ENCODE measurements at places on chromosomes 6 and 20.

- no peak for DNase-seq
These were observed 30.6 kb downstream of the MOCS1 start for GRCh38 chr6:39903656-39904055.

DNA sequence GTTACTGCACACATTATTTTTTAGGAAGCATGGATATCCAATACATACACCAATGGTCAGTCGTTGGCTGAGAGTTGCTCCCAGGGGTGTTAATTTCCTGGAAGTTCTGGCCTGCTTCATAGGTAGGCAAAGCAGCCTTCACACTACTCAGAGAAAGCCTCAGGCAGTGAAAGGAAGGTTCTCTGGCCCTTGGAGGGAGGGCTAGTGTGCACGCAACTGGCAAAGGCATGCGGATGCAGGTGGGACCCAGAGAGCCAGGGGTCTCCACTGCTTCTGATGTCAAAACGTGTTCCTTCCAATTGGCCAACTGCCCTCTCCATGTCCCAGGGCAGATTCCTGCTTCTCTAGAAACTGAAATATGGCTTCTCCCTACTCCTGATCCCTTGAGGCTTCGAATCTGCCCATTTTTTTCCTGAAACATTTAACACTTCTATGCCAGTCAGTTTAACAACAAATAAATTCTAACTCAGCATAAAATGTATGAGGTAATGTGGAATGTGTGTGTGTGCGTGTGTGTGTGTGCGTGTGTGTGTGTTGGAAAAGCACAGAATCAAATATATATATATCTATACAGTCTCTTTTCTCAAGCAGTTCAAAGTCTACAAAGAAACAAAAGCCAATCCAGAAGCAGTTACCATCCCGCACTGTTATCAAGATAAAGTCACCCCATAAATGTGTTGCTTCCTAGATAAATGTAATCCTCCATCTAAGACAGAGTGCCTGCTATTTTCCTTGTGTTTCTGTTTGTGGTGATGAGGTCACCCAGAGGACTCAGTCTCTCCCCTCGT is 94.0 kb upstream of the HIVEP1 start:
- DNase-seq: peak; percentile 82

DNA sequence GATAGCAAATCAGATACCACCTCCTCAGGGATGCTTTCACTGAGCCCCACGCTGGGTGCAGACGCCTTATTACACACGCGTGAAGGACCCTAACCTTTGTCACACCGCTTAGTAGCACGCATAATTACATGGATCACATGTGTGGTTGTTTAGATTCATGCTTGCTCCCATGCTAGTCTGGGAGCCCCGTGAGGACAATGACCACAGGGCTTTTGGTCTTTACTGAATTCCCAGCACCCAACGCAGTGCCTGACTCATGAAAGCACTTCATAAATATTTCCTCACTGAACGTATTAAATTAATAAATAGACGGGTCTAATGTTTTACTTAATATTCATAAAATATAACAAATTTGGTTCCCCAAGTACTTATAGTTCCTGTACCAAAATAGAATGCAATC is 132.5 kb downstream of the ALDH8A1 start:
- DNase-seq: no peak

DNA sequence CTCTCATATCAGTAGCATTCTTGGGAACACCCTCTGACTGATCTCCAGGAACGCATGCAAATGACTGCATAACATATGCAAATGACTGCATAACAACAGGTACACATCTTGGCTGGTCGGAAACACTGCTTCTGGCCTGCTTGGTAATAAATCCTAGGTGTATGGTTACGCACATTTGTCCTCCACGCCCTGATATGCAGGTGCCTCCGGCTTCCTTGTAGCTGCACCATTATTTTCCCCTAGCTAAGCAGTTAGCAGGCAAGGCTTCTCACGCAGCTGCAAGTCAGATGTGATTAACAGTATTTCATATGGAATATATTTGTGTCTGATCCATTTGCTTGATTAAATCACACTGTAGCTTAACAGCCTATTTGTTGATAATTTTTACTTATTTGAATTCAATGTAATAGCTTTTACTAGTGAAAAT is 5.9 kb downstream of the RPS6KA2 start:
- DNase-seq: no peak

GRCh38 chr6:166277892-166278578 is 30.2 kb downstream of the PRR18 start:
- DNase-seq: no peak
